Neural crest cell (in vitro differentiated cells): ENCODE measurements at places on chromosomes 4 and X. TPM values are rescaled to one million over a fixed set of nuclear protein-coding genes. Genes with fewer than 3 reads are reported as not detected.

- no peak overlapping the region for H3K27ac ChIP-seq
- H3K4me3 ChIP-seq, result no peak overlapping the region
- peaks cover 11% of the 10 kb centered on the region for H3K4me1 ChIP-seq
- no peak for DNase-seq
Measured at GRCh38 chr4:183989931-183990330, 84.8 kb downstream of the STOX2 start.

GRCh38 chr4:184150102-184150839 lies 67.4 kb downstream of the ENPP6 start:
- peaks cover under 1% of the 10 kb centered on the region for H3K27me3 ChIP-seq
- H3K4me1 ChIP-seq, result peaks cover 6% of the 10 kb centered on the region
- DNase-seq, result no peak
- H3K27ac ChIP-seq, result no peak overlapping the region
- H3K36me3 ChIP-seq, result no peaks in the 10 kb centered on the region

Gene CXCR3
- total RNA-seq, result not detected in 2 replicates

DNA sequence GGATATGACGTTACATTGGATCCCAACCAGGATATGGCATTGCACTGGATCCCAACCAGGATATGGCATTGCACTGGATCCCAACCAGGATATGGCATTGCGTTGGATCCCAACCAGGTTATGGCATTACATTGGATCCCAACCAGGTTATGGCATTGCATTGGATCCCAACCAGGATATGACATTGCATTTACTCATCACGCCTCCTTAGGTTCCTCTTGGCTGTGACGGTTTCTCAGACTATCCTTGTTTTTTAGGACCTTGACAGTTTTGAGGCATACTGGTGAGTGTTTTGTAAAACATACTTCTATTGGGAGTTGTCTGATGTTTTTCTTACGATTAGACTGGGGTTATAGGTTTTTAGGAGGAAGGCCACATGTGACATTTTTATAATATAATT lies 5.4 kb upstream of the ACSL1 start:
- no peak for DNase-seq
- no peaks in the 10 kb centered on the region for H3K36me3 ChIP-seq
- H3K27ac ChIP-seq, result no peak overlapping the region
- no peak overlapping the region for H3K4me3 ChIP-seq
- H3K27me3 ChIP-seq, result peaks cover 40% of the 10 kb centered on the region

Gene MANBA
- total RNA-seq, result 18.4 and 19.5 TPM in 2 replicates

GRCh38 chr4:62644372-62644771 lies 1444.2 kb downstream of the ADGRL3 start:
- H3K4me3 ChIP-seq, result no peak overlapping the region
- no peaks in the 10 kb centered on the region for H3K27me3 ChIP-seq
- H3K27ac ChIP-seq, result no peak overlapping the region
- no peaks in the 10 kb centered on the region for H3K36me3 ChIP-seq
- no peaks in the 10 kb centered on the region for H3K4me1 ChIP-seq

Gene CT45A9
- not detected in 2 replicates for total RNA-seq

GRCh38 chrX:22351966-22352365 lies 79.3 kb downstream of the CBLL2 start:
- H3K4me3 ChIP-seq, result no peak overlapping the region
- H3K27me3 ChIP-seq, result no peaks in the 10 kb centered on the region
- no peak for DNase-seq
- no peaks in the 10 kb centered on the region for H3K36me3 ChIP-seq
- H3K27ac ChIP-seq, result no peak overlapping the region

Gene NPY5R
- total RNA-seq, result 0.12 and 0.20 TPM in 2 replicates

DNA sequence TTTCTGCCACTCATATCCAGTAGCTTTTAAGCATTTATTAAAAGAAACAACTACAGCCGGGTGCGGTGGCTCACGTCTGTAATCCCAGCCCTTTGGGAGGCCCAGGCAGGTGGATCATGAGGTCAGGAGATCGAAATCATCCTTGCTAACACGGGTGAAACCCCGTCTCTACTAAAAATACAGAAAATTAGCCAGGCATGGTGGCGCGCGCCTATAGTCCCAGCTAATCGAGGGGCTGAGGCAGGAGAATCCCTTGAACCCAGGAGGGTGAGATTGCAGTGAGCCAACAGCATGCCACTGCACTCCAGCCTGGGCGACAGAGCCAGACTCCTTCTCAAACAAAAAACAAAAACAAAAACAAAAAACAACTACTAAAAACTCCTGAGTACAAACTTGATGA lies 119.8 kb downstream of the EPHA5 start:
- no peaks in the 10 kb centered on the region for H3K27me3 ChIP-seq
- H3K4me3 ChIP-seq, result no peak overlapping the region
- peaks cover 8% of the 10 kb centered on the region for H3K4me1 ChIP-seq
- no peak overlapping the region for H3K27ac ChIP-seq
- H3K36me3 ChIP-seq, result no peaks in the 10 kb centered on the region

Gene FGD1
- total RNA-seq, result 34.0 and 36.6 TPM in 2 replicates

Gene LEF1
- total RNA-seq, result 55.0 and 62.1 TPM in 2 replicates

DNA sequence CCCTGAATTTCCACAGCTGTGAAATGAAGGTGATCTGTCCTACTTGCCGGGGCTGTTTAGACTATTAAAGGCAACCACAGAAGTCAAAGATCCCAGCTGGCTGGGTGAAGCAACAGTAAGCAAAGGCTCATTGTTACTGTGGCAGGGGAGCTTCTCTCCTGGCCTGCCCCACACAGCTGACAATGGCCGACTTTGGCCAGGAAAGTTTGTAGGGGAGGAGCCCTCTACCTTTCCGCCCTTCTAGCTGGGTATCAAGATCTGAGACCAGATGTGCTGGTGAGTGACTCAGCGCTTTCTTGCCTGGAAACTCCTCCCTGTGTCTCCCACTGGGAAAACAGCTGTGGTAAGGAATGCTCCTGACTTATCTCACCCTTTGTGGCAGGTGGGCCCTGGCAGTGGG lies 21.1 kb downstream of the RASSF6 start:
- H3K27me3 ChIP-seq, result no peaks in the 10 kb centered on the region
- peaks cover 5% of the 10 kb centered on the region for H3K4me1 ChIP-seq
- H3K27ac ChIP-seq, result no peak overlapping the region
- no peak for DNase-seq

Gene TCEAL7
- total RNA-seq, result 15.3 and 18.9 TPM in 2 replicates

- H3K27me3 ChIP-seq, result no peaks in the 10 kb centered on the region
- peaks cover 8% of the 10 kb centered on the region for H3K36me3 ChIP-seq
- DNase-seq, result no peak
- H3K27ac ChIP-seq, result no peak overlapping the region
- no peak overlapping the region for H3K4me3 ChIP-seq
Measured at GRCh38 chrX:74458736-74459135, 37.4 kb downstream of the SLC16A2 start.

DNA sequence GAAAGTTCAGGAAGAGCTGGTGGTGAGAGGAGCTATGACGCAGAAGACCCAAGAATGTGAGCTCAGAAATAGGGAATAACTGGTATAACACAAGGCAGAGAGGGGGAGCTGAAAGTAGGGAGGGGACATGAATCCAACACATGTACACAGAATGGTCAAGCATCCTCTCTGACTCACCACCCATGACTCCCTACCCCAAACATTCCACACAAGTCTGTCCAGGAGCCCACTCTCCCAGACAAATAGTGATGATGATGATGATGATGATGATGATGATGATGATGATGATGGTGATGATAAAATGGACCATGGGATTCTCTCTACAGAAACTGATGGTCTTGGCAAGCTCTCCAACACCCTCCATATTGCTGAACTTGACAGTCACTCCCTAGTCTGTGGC lies 46.4 kb downstream of the NAT8L start:
- H3K4me1 ChIP-seq, result peaks cover 7% of the 10 kb centered on the region
- H3K27me3 ChIP-seq, result no peaks in the 10 kb centered on the region

Gene UGT2B10
- total RNA-seq, result not detected in 2 replicates

GRCh38 chrX:10665681-10666080 lies 45.3 kb upstream of the MID1 start:
- H3K27me3 ChIP-seq, result no peaks in the 10 kb centered on the region
- peaks cover 33% of the 10 kb centered on the region for H3K4me1 ChIP-seq
- DNase-seq, result no peak
- no peak overlapping the region for H3K4me3 ChIP-seq

Gene RTL9
- total RNA-seq, result 0.30 and 0.37 TPM in 2 replicates

GRCh38 chr4:28523681-28524190 lies 1663.1 kb downstream of the STIM2 start:
- no peak overlapping the region for H3K27ac ChIP-seq
- no peaks in the 10 kb centered on the region for H3K4me1 ChIP-seq
- H3K36me3 ChIP-seq, result no peaks in the 10 kb centered on the region
- no peak for DNase-seq

Gene FHIP1A
- total RNA-seq, result 0.23 TPM in 1 of 2 replicates, not detected in the other

- peaks cover 65% of the 10 kb centered on the region for H3K4me1 ChIP-seq
- peak overlapping the region; percentile 54 for H3K4me3 ChIP-seq
- H3K27ac ChIP-seq, result peak overlapping the region; percentile 75
- no peak for DNase-seq
Measured at GRCh38 chr4:156771171-156771837, 200.3 kb downstream of the PDGFC start.

DNA sequence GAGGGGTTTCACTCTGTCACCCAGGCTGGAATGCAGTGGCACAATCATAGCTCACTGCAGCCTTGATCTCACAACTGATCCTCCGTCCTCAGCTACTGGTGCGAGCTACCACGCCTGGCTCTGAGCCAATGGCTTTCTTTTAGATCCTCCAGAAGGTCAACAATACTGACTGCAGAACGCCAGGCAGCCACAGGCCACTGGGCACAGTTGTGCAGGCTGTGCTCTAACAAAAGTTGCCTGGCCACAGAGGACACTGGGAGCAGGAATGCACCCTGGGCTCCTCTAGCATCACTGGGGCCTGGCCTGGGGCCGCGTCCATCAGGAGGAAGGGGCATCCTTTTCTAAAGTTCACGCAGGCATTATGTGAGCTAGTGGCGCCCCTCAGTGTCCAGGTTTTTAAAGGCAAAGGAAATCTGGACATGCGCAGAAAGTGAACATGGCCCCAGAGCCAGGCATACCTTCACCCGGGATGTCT lies 14.9 kb upstream of the PORCN start:
- H3K4me1 ChIP-seq, result peaks cover 3% of the 10 kb centered on the region
- no peaks in the 10 kb centered on the region for H3K36me3 ChIP-seq
- H3K4me3 ChIP-seq, result no peak overlapping the region
- DNase-seq, result peak; percentile 40
- no peak overlapping the region for H3K27ac ChIP-seq

DNA sequence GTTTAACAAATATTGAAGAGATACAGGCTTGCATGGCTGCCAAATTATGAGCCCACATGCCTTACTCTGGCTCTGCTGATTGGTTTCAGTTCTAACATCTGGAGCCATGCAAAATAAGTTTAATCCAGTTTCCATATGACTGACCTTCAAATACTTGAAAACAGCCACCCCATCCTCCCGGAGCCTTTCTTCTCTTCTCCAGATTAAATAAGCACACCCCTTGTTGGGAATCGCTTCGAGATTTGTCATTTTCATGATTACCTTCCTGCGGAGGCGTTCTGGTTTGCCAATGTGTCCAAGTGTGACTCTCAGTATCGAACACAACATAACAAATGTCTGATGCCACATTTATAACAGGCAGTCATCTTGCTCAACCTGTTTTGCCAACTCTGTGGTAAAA lies 101.6 kb upstream of the JADE1 start:
- no peaks in the 10 kb centered on the region for H3K27me3 ChIP-seq
- no peak for DNase-seq
- peaks cover 4% of the 10 kb centered on the region for H3K36me3 ChIP-seq
- no peak overlapping the region for H3K4me3 ChIP-seq

DNA sequence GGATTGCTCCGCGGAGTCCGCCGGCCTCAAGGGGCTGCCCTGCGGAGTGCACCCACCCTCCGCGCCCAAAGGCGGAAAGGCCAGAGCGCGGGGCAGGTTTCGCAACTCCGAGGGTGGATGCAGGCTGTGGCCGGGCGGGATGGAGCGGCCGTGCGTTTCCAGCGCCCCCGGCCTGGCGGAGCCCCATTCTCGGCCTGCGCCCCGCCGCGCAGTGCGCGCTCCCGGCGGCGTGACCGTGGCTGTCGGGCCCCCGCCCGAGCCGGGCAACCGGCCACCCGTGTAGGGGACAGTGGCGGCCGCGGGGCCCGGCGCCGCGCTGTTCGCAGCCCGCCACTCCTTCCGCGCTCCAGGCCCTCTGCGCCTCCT lies 331 bp downstream of the SETD7 start:
- no peaks in the 10 kb centered on the region for H3K36me3 ChIP-seq
- H3K4me3 ChIP-seq, result peak overlapping the region; percentile 98
- H3K4me1 ChIP-seq, result peaks cover 64% of the 10 kb centered on the region
- peaks cover 43% of the 10 kb centered on the region for H3K27me3 ChIP-seq

DNA sequence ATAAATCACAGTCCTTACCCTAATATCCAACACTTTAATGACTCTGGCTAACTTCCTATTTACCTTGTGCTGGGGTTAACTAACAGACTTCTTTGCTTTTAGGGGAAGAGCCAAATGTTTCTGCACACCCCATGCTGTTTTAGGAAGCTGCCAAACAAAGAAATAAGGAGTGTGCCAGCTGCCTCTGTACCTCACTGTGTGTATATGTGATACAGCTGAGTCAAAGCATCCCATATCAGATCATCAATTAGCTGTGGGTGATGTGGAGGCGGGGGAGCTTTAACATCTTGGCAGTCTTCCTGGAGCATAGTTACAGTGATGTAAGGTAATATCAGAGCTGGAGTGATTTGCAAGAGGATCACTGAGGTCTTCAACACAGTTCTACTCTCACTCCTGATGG lies 95.4 kb downstream of the COL25A1 start:
- no peak overlapping the region for H3K27ac ChIP-seq
- H3K4me3 ChIP-seq, result no peak overlapping the region
- DNase-seq, result no peak
- H3K27me3 ChIP-seq, result no peaks in the 10 kb centered on the region

Gene GPR78
- total RNA-seq, result not detected in 2 replicates

DNA sequence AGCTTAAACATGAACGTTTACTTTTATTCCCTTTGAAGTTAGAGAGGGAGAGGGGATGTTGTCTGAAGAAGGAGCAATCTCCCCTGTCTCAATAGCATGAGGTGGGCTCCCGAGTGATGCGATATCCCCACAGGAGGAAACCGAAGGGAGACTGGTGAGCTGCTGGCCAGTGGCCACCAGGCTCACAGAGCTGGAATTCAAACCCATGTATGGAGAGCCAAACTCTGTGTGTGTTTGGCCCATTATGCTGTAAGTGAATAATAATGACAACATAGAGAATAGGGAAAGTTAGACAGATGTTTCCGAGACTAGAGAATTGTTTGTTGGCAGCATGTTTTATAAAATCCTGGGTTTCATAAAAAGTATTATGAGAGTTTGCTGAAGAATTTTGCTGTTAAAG lies 66.1 kb upstream of the CLNK start:
- H3K27me3 ChIP-seq, result no peaks in the 10 kb centered on the region
- H3K4me1 ChIP-seq, result no peaks in the 10 kb centered on the region
- no peak overlapping the region for H3K4me3 ChIP-seq
- no peaks in the 10 kb centered on the region for H3K36me3 ChIP-seq

Gene TRPC3
- total RNA-seq, result 0.82 TPM in 2 replicates

Gene HHIP
- 1.3 and 1.8 TPM in 2 replicates for total RNA-seq

DNA sequence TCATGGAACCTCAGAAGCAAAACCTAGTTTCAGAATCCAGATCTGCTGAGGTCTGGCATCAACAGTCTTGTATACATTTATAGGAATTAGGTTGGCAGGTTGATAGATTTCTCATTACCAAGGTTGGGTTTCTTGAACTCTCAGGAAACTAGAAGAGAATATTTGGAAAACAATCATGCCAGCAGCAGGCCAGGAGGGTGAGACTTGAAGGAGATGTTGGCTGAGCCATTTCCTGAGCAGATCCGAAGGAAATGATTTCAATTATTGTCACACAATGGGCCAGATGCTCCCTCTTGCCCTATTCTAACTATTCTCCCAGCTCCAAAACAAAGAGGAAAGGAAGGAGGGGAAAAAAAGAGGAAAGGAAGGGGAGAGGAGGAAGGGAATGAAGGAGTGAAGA lies 45.2 kb downstream of the SHROOM4 start:
- no peak for DNase-seq
- H3K4me1 ChIP-seq, result no peaks in the 10 kb centered on the region
- no peak overlapping the region for H3K4me3 ChIP-seq
- peaks cover 4% of the 10 kb centered on the region for H3K36me3 ChIP-seq
- H3K27ac ChIP-seq, result no peak overlapping the region
